ENCODE measurements at places on chromosomes 13 and 19.

DNA sequence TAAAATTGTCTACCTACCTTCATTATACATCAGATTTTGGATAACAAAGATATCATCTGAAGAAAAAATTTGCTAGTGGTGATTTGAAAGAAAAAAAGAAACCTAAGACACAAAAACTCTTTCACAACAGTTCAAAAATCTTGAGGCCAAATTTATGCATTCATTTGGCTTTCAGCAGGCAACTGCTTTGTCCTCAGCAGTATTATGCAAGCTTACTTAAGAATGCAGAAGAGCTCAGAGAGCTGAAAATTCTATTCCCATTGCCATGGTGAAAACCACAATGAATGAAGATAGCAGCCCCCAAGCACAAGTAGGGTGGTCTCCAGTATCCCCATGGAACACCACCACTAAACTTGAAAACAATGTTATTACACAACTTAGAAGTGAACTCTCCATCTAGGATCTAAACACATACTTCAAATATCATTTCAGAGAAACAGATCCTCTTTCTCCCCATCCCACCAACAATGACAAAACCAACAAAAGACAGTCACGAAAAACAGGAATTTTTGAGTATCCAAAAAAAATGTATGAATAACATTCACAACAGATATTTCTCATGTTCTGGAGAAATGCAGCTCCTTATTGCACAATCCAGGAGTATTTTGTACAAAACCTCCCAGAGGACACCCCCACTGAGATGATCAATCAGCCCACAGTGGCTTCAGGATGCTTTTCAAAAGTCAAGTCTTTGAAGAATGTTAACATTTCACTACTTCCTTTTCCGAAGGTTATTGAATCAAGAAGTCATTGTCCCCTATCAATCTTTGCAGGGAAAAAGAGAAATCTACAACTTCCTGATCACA, 192.7 kb downstream of the LHFPL6 start:
- no peak for DNase-seq

DNA sequence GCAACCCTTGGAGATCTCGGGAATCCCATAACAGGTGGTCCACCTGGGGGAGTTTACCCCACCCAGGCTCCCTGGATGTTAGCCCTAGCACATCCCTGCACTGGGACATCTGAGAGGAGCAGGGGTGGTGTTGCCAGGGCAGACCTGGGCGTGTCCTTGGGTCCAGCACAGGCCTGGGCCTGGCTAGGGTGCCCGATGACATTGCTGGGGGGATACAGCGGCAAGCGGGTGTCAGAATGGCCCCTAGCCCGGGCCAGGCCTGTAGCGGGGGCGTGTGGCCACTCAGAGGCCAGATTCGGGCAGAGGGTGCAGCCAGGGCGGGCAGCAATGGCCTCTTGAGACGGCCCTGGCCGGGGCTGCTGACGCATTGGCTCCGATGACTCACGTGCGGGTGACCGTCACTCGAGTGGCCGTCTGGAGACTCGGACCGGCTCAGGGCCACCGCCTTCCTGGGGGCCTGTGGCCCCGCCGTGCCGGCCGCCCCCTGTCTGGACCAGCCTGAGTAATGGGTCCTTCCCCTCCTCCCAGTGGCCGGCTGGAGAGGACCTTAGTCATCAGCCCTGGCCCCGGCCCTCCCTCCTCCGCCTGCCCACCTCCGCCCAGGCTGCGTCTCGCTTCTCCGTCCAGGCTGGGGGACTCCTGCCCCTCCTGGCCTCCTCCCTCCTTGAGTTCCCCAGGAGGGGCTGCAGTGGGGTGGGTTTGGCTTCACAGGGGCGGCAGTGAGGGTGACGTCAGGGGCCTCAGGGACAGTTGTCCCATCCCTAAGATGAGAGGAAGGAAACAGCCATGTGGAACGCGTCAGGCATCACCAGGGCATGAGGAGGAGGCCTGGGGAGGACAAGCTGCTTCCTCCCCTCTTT, 23.2 kb upstream of the CRTC1 start:
- no peak for DNase-seq

DNA sequence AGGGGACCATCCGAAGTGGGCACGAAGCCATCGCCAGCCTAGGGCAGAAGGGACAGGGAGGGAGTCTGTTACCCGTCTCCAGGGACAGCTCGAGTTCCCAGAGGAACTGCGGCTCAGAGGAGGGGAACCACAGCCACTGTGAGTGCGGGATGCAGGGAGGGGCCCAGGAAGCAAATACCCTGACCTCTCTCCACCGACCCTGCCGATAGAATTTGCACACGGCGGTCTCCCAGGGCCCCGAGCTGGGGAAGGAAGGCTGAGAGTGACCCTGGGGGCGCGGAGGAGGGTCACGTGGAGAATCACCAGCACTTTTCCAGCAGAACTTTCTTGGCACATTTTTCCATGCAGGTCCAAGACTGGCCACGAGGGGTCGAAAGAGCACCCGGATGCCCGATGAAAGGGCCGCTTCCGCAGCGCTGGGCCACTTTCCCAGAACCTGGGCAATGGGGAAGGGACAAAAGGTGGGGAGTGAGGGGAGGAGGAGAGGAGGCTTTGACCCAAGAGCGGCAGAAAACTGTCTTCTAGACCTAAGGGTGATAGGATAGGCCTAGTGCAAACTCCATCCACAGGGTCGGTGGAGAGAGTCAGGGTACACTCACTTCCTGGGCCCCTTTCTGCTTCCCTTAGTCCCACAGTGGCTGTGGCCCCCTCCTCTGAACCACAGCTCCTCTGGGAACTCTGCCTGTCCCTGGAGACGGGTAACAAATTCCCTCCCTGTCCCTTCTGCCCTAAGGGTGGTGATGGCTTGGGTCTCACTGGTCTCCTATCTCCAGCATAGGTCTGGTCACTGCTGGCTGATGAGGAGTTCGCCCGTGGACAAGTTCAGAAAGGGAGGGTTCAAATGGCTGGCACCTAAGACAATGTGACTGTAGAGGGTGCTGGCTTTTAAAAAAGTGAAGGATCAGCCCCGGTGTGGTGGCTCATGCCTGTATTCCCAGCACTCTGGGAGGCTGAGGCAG, 5.3 kb upstream of the GPR4 start:
- no peak for DNase-seq

DNA sequence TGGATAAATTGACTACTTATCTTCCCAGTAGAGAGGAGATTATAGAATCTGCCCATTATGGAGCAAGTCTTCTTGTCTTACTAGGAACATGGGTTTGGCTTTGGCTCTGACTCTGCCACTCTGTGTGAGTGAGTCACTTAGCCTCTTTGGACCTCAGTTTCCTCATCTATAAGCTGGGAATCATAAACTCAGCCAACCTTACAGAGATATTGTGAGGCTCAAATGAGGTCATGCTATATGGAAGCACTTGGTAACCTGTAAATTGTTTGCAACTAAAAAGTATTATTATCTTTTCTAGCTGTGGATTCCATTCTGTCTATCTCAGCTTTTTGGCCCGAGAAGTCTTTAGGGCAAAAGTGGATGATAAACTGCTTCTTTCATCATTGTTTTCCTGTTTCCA, 186.8 kb upstream of the TSC22D1 start:
- DNase-seq = no peak

DNA sequence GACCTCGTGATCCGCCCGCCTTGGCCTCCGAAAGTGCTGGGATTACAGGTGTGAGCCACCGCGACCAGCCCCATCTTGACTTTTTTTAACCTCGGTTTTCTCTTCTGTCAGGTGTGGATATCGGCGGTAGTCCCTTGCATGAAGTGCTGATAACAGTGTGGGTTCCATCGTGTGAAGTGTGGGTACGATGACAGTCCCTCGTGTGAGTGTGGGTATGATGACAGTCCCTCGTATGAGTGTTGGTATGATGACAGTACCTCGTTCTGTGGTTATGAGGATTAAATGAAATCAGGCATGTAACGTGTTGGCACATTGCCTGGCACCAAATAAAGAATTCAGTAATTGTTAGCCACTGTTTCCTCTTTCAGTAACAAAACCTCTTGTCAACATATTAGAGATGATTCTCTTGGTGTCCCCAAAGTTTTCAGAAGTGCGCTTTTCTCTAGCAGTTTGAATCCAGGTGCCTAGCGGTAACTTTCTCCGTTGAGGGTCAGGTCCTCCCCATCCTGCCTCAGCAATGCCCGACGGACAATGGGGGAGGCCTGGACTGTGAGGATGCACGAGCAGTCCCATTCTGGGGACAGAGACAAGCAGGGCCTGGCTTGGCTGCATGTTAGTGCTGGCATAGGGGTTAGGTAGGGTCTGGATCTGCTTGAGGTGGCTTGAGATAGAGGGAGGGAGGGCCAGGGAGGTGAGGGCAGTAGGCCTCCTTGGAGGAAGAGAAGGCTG, 15.3 kb downstream of the GATAD2A start:
- DNase-seq = no peak

GRCh38 chr13:30240608-30241007, 66.7 kb downstream of the KATNAL1 start:
- no peak for DNase-seq
